ENCODE measurements at places on chromosomes 7 and 10.

DNA sequence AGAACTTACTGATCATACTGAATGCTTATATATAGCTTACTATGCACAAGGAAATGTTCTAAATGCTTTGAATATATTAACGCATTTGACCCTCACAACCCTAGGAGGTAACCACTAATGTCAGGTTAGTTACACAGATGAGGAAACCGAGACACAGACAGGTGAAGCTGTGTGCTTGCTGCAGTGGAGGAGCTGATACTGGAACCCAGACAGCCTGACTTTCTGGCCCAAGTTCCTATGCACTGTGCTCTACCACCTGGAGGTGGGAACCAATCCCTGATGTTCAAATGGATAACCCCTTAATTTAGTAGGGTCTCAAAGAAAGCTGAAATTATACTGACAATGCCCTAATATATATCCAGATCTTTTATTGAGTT is 119.6 kb downstream of the SORBS1 start:
- no peak for DNase-seq

DNA sequence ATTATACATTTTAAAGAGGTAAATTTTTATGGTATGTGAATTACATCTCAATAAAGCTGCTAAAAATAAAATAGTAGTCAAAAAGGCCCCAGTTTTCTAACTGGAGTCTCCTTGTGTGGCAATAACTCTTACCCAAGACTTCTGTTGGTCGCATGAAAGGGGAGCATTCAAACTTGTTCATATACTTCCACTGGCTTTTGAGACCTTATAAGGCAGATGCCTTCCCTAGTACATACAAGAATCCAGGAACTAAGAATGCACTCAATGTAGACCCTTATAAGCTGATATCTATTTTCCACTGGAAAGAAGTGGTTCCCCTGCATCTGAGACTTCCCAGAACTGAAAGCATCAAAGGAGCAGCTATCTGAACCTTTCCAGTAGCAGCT is 13.0 kb downstream of the BCAP29 start:
- no peak for DNase-seq

DNA sequence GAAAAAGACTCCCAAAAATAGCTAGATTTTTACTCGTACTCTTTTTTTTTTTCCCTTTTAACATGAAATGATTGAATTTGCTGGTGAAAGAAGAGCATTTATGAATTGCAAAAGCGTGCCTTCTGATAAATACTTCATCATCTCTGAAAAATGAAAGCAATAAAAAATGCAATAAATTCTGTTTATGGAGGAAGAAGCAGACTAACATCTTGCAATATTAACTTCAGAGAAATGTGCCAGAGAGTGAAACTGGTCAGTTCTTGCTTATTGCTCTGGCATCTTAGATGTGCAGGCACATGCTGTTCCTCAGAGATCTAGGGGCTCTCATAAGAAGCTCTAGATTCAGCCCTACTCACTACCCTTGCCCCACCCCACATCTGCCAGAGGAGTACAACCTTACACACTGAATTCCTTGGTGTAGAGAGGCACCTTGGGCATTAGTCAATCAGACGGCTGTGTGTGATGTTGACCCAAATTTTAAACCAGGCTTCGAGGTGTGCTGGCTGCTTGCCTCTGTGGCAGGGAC is 891.1 kb upstream of the GHITM start:
- DNase-seq: no peak

GRCh38 chr10:30819341-30820181 is 190.0 kb upstream of the LYZL2 start:
- peak; percentile 71 for DNase-seq

DNA sequence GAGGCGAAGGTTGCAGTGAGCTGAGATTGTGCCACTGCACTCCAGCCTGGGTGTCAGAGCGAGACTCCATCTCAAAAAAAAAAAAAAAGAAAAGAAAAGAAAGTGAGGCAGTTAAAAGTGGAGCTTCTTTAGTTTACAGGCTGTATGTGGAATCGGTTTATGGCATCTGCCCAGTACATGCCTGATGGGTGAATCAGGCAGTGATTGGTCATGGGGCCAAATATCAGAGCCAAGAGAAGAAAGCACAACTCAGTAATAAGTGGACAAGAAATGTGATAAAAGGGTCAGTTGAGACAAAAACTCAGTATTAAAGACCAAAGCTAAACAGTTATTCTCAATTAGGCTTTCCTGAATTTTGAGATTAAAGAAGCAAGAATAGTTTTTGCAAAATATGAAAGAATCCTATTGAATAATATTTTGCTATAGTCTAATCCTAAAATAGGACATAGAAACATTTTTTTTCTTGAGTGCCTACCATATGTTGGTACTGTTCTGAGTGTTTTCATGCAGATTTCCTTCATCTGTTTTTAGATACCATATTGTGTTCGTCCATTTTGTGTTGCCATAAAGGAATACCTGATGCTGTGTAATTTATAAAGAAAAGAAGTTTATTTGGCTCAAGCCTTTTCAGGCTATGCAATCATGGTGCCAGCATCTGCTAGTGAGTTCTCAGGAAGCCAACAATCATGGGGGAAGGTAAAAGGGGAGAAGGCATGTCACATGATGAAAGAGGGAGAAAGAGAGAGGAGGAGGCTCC is 14.4 kb downstream of the CDC14C start:
- DNase-seq: peak; percentile 82

GRCh38 chr7:106269254-106269961 is 15.4 kb downstream of the NAMPT start:
- DNase-seq: no peak

- no peak for DNase-seq
Observed at GRCh38 chr10:80487421-80487785, 33.3 kb downstream of the TSPAN14 start.

GRCh38 chr7:71824006-71824760 is 588.0 kb downstream of the CALN1 start:
- DNase-seq: peak; percentile 98

GRCh38 chr7:674454-675410 is 51.8 kb upstream of the DNAAF5 start:
- DNase-seq: no peak

DNA sequence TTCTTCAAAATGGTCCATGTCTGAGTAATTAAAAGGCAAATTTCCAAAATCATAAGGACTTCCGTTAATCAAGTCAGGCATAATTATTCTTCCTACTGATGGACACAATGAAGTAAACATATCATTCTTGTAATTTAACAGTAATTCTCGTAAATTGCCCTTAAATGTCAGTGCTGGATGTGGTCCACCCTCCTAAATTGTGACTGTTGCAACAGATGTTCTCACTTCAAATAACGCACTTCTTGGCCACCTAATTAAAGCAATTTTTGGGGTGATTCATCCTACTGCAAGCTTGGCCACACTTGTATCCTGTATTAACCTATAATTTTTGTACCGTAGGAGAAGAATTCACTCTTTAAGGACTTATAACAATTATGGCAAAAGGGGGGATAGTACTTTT is 1.9 kb downstream of the COL1A2 start:
- peak; percentile 77 for DNase-seq

DNA sequence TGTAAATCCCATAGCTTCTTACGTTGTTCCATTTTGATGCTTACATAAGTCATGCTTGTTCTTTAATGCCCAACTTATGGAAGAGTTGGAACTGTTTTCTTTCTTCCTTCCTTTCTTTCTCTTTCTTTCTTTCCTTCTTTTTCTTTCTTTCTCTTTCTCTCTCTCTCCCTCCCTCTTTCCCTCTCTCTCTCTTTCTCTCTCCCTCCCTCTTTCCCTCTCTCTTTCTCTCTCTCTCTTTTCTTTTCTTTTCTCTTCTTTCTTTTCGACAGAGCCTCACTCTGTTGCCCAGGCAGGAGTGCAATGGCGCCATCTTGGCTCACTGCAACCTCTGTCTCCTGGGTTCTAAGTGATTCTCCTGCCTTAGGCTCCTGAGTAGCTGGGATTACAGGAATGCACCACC is 18.9 kb downstream of the FAM131B start:
- DNase-seq: no peak

- DNase-seq: no peak
Observed at GRCh38 chr7:2373124-2373556, 18.5 kb downstream of the EIF3B start.

GRCh38 chr7:68078157-68078710 is 1081.6 kb downstream of the TYW1 start:
- DNase-seq: no peak

- DNase-seq: no peak
Observed at GRCh38 chr10:109953766-109954165, 30.5 kb upstream of the XPNPEP1 start.

DNA sequence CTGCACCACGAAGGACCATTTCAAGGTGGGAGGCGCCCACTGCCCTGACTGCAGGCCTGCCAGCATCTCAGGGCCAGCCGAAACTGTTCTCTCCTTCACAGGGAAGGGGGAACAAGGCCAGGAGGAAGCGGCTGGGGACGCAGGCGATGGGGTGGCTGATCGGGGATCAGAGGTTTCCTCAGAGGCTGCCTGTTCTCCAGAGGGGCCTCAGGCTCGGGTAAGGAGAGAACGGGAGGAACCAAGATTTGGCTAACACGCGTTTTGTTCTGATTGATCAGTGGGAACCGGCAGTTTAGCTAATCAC is 87.9 kb downstream of the DIP2C start:
- DNase-seq: no peak

GRCh38 chr10:130326954-130327353 is 190.8 kb downstream of the GLRX3 start:
- no peak for DNase-seq

- peak; percentile 28 for DNase-seq
Observed at GRCh38 chr10:72038458-72039001, 49.8 kb downstream of the SPOCK2 start.

- no peak for DNase-seq
Observed at GRCh38 chr7:155665079-155665956, 20.9 kb downstream of the RBM33 start.

GRCh38 chr10:127444155-127444554 is 105.0 kb upstream of the NPS start:
- DNase-seq: no peak

Measured in fibroblast of skin of right biceps (primary cell).